ENCODE measurements at places on chromosomes 5 and 9.

DNA sequence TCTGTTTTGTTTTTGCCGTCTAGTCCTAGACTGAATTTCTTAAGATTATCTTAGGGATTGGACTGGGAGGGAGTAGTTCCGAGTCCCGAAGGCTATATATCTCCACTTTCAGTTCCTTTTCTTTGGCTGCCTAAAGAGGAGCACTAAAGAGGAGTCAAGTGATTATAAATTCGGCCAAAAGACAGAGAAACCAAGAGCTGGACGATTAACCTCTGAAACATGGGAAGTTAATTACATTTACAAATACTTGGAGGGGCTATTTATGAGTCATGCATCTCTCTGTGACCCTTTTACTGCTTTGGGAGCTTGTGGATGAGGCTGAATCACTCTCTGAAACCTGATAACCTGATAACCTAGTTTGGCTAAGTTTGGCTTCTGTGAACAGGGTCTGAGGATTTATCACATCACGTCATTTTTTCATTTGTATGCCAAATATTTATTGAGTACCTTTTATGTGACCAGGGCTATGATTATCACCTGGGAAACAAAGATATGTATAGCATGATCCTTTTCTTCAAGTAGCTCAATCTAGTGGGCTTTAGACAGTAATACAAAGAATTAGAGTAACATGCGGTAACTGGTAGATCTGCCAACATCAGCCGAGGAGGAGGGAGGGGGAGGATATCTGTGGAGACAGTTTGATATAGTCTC, 180.9 kb downstream of the CD180 start:
- DNase-seq, result peak; percentile 74

DNA sequence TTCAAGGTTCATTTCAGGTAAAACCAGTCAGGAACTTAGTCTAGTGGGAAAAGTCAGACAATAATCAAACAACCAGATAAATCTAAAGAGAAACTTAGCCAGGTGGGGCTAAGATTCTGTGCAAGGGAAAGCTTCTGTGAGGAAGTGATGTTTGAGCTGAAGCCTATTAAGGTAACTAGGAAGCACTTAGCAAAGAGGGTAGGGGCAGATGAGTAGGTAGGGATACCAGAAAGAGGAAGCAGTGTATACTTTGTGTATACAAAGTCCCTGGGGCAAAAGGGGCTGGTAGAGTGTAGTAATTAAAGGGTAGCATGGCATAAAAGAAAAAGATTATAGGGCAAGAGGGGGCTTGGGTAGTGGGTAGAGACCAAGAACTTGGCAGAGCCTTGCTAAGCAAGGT, 3.6 kb upstream of the SPATA24 start:
- DNase-seq, result no peak

- DNase-seq, result peak; percentile 87
Observed at GRCh38 chr5:68730220-68730978, 363.4 kb upstream of the SLC30A5 start.

DNA sequence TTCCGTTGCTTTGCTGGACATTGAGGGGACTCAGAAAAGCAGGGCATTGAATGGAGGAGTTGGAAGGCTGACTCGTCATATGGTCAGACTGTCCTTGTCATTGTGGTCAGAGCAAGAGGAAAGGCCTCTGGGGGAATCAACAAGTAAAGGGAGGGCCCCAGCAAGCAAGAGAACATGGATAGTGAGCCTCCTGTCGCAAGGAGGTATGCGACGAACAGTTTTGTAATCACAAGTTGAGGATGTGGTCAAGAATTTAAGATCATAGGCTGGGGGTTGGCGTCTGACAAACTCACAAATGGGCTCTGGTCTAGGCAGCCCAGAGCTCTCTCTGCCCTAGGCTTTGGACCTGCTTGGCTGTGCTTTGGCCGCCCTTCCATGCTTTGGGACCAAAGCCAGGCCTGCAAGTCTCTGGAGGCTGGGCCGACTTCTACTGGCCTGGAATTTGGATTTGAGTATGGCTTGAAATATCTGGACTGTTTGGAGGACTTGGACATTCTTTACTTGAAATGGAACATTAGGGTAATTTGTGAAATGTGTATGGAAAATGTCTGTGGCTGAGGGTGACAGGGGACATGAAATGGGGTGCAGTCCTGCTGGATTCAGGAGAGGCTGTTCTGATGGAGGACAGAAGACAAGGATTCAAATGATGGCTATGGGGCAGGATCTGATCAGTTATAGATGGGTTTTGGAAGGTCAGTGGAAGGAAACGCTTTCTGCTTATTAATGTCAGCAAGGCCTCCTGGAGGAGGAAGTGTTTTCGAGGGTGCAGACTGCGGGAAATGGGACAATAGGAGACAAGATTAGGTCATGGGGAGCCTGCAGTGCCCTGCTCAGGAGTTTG, 19.2 kb upstream of the NDST1 start:
- peak; percentile 83 for DNase-seq

DNA sequence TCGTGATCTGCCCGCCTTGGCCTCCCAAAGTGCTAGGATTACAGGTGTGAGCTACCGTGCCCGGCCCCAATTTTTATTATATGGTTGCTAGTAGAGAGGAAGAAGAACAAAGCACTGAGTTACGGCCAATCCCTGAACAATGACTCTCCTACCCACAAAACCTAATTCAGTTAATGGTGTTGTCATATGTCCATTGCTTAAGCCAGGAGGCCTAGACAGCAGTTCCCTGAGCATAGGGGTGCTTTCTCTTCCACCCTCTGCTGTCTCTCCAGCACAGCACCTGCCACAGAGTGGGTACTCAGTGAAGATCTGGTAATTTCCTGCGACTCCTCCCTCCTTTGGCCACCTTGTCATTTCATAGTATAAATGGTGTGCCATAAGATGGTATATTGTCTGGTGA, 21.4 kb upstream of the LTC4S start:
- no peak for DNase-seq

GRCh38 chr9:8268216-8268878, 468.8 kb upstream of the DMAC1 start:
- no peak for DNase-seq

Measured in fibroblast of skin of right biceps (primary cell).